ENCODE measurements at places on chromosomes 13 and 19.

- no peak for DNase-seq
Observed at GRCh38 chr13:51675385-51675784, 91.1 kb downstream of the WDFY2 start.

- no peak for DNase-seq
Observed at GRCh38 chr13:33290421-33290965, 4.9 kb upstream of the STARD13 start.

- no peak for DNase-seq
Observed at GRCh38 chr13:106499896-106500295, 35.6 kb downstream of the EFNB2 start.

DNA sequence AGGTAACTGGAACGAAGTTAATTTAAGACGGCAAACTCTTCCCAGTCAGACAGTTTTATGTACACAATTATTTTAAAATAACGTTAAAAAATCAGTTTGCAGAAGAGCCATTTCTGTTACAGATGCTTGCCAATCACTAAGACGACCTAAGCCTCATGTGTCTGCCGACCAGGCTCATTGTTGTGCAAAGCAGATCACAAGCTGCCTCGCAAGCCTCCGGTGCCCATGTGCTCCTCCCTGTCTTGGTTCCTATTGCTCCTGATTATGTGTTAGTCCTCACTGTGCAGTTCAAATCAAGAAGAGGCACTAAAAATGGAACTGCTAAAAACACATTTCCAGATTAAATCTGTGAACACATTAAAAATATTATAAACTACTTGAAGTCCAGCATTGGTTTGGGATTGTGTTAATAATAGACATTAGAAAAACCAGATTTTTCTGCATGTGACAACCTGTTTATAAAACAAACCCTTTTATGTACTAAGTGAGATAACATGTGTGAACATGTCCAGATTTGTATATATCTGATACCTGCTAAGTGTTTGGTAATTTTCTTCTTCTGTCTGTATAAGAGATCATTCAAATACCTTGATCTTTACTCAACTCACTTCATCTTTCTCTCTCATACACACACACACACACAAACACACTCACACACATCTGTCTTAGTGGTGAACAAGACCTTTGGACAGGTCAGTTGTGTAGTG, 81.9 kb upstream of the SLC15A1 start:
- DNase-seq = no peak

DNA sequence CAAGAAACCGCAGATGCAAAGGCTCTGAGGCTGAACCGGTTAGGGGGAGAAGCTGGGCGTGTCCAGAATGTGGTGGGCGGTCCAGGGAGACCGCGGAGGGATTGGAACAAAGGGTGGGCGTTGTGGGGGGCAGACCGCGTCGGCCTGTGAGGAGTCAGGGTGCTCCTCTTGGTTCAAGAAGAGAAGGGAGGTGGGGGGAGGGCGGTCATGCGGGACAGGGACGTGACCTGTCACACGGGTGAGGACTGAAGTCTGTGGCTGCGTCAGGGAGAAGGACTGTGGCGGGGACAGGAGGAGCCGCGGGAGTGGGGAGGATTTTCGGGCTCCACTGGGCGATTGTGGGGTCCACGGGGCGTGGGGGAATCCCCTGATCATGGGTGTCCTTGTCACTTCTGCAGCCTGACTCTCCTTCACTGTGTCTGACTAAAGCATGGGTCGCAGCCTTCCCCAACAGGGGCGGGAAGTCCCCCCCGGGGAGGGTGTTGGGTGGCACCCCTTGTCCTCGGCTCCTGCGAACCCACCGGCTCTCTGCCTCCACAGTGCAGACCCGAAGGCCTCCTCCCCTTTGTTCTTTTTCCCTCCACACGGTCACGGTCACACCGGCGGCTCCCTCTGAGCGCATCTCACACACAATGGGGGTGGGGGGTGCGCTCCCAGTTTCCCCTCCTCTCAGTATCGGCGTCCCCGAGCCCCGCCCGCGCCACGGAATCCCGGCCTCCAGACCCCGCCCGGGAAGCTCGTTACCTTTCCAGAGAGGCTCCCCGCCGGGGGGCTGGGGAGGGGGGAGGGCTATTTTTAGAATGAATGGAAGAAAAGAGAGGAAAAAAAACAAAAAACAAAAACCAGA, 16.4 kb upstream of the KCNN1 start:
- DNase-seq = no peak

DNA sequence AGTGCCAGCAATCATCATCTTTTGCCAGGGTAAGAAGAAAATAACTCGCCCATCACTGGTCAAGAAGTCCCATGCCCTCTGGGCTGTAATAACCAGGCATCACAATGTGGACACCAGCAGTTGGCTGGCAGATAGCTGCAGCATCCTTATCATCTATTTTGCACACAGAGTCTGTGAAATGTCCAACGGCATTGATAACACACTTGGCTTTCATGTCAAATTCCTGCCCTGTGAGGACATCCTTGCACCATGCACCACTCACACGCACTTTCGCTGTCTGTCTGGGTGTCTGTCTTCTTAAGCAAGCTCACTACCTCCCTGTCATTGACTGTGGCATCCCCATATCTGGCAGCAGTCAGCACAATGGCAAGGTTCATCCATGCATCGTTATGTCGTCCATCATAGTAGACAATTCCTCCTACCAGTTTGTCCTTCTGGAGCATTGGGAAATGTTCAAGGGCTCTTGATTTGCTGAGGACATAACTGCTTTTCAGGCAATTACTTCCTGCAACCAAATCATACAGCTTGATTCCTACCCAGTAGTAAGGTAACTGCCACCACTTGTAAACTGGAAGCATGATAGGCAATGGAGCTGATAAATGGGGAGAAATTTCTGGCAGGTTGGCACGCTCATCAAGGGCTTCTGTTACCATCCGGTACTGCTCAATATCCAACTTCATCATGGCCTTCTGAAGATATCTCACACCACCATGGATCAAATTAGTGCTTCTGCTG, 6.8 kb upstream of the ZSCAN5A start:
- DNase-seq = no peak

DNA sequence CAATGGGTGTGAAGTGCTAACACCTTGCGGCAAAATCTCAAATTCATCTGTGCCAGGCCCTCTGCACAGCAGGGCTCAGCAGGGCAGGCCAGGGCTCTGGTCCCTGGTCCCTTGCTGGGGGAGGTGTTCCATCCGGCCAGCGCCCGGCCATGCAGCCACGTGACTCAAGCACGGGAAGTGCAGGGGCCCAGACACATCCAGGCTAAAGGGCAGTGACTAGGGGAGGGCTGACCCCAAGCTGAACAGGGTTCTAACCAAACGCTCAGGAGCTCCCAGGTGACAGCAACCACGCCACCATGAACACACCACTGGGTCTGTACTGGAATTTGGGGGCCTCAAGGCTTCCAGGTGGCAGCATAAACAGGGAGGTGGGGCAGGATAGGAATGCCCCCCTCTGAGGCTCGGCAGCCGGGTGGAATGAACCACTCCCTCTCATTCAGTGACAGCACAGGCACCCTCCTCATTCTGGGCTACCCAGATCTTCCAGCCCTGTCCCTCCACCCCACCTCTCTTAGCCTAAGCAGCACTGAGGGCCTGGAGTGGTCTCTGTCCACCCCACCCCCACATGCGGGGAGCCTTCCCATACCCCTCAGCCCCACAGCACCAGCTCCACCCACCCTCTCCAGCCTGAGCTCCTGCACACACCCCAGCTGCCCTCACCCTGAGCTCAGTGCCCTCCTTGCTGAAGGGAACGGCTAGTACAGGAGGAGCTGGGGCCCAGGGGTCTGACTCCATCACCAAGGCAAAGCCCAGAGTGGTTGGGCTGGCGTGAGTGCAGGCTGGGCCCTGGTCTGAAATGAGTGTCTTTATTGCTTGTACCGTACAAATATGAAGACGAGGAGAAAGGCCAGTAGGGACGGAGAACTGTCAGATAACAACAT, 5.3 kb upstream of the CCNP start:
- no peak for DNase-seq

GRCh38 chr13:60229708-60230272, 66.1 kb upstream of the DIAPH3 start:
- no peak for DNase-seq

GRCh38 chr13:105607426-105607825, 928.0 kb downstream of the EFNB2 start:
- no peak for DNase-seq

Data from left colon (tissue), 2 donors.